ENCODE measurements at places on chromosomes 6 and 20.

GRCh38 chr6:35477551-35478179 lies 9.5 kb downstream of the RPL10A start:
- DNase-seq: no peak

GRCh38 chr6:1212919-1213318 lies 99.0 kb upstream of the FOXQ1 start:
- DNase-seq: no peak

DNA sequence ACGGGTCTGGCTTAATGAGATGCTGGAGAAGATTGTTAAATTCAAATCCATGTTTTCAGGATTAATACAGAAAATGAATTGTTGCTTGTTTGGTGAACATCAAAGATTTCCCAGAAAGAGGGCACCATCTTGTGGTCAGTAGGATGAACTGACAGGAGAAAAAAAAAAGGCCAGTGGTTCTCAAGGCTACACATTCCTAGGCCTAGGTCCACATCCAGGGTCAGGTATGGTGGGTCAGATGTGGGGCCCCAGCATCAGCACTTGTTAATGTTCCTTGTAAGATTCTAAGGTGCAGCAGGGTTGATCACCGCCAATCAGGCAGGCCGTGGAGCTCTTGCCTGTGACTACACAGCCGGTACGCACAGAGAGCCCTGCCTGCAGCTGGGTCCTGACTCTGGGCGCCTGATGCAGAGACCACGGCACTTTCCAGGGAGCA lies 34.0 kb upstream of the FOXO3 start:
- no peak for DNase-seq

- DNase-seq: no peak
These were observed 215.6 kb upstream of the ZNF217 start for GRCh38 chr20:53809217-53809616.

GRCh38 chr20:23147964-23148730 lies 62.0 kb upstream of the CD93 start:
- no peak for DNase-seq

DNA sequence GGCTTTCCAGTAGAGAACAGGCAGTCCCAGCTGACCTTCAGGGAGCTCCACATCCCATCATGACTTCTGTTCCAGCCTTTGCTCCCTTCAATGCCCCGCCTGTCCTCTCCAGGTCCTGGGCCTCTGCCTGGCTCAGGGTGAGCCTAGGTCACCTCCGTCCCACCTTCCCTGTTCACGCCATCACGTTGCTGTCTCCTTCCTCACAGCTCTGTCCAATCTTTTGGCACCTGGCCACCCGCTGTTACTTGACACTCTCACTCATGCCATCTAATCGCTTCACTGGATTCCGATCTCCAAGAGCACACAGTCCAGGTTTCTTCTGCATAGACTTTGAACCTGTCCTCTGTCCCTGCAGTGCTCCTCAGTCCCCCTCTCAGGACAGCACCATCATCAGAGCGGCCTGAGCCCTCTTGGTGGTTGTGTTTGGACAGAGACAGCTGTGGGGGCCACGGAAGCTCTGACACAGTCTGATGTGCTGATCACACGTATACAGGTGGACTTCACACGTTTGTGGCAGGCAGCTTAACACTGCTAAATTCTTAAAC lies 34.7 kb upstream of the TIAM2 start:
- no peak for DNase-seq

- DNase-seq: no peak
These were observed 474 bp downstream of the TPX2 start for GRCh38 chr20:31739550-31739977.
